Effector memory CD4-positive, alpha-beta T cell (primary cell): ENCODE measurements at places on chromosomes 3 and 15.
A peak's percentile ranks its signal among the peaks of the same experiment; 100 is the strongest.

GRCh38 chr15:77632534-77633133, at the start of gene LINGO1:
LINGO1 (minus strand) TSS chr15:77632912; CDS start chr15:77632315, 597 bp downstream.
- DNase-seq, result no peak
- peaks cover 37% of the 10 kb centered on the region for H3K27me3 ChIP-seq
- H3K4me1 ChIP-seq, result peaks cover 14% of the 10 kb centered on the region

DNA sequence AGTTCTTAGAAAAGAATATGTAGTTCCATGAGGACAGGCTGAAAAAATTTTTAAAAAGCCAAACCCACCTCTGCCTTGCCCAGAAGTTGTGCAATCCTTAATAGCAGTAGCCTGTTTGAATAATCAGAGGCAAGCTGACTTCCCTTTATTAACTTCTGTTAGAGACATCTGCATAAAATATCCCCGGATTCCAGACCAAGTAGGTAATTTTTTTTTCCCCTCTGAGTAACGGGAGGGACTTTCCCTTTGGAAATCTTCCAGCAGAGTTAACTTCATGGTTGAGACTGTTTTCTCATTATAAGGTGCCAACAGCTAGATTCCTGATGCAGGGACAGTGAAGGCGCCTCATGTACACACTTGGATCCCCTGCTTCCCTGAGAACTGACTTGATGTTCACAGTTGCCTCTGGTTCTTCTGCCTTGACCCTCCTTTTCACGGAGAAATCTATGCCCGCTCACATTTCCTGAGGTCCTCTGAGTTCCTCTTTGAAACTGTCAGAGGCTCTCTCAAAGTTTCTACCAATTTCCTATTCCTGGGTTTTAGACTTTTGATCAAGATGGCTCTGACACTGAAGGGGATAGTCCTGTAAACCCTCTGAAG, 227.6 kb upstream of the BHLHE40 start:
- H3K27me3 ChIP-seq, result no peaks in the 10 kb centered on the region
- peak overlapping the region; percentile 31 for H3K27ac ChIP-seq
- H3K4me1 ChIP-seq, result peaks cover 17% of the 10 kb centered on the region
- H3K4me3 ChIP-seq, result no peak overlapping the region

GRCh38 chr15:60766391-60767128, 287.6 kb upstream of the ICE2 start:
- H3K27ac ChIP-seq, result no peak overlapping the region
- no peaks in the 10 kb centered on the region for H3K4me1 ChIP-seq
- no peak for DNase-seq
- H3K27me3 ChIP-seq, result no peaks in the 10 kb centered on the region
- H3K4me3 ChIP-seq, result no peak overlapping the region
- H3K36me3 ChIP-seq, result no peaks in the 10 kb centered on the region

DNA sequence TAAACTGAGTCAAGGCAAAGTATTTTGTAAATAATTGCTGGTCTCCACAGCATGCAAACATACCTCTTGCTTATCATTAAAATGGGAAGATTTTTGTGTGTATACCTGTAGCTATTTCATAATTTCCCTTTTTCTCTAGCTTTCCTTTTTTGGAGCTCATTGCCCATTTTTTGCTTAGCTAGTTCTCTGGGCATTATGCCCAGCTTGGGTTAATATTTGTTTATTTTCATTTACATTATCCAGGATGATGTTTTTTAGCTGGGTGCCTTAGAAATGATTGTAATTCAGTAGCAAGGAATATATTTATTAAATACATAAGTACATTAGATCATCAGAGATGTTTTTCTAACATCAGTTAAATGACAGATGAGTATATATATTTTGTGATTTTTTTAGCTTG, 1271.7 kb upstream of the GBE1 start:
- no peak for DNase-seq
- no peak overlapping the region for H3K27ac ChIP-seq
- H3K4me1 ChIP-seq, result no peaks in the 10 kb centered on the region
- no peaks in the 10 kb centered on the region for H3K36me3 ChIP-seq
- H3K4me3 ChIP-seq, result no peak overlapping the region
- H3K27me3 ChIP-seq, result no peaks in the 10 kb centered on the region

GRCh38 chr3:185959609-185960521, 22.1 kb upstream of the TRA2B start:
- no peaks in the 10 kb centered on the region for H3K4me1 ChIP-seq
- DNase-seq, result no peak
- H3K4me3 ChIP-seq, result no peak overlapping the region
- no peaks in the 10 kb centered on the region for H3K27me3 ChIP-seq

DNA sequence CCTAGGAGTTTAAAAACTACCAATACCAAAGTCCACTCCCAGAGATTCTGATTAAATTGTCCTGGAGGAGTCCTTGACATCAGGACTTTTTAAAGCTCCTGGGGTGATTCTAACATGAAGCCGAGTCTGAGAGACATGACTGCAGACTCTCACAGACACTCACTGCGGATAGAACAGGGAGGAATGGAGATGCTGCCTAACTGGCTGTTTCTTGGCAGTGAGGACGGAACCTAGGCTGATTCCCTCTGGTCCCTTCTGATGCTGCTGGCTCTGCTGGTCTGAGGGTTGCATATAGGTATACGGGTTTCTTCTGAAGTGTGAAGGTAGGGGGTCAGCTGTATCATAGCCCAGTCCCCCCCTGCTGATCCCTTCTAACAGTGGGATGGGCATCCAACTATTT, 1.3 kb upstream of the HRG start:
- H3K27ac ChIP-seq, result no peak overlapping the region
- H3K27me3 ChIP-seq, result no peaks in the 10 kb centered on the region
- H3K4me3 ChIP-seq, result no peak overlapping the region
- H3K4me1 ChIP-seq, result no peaks in the 10 kb centered on the region
- no peak for DNase-seq

- no peak overlapping the region for H3K4me3 ChIP-seq
- no peak for DNase-seq
These were observed 23.6 kb downstream of the DCLK3 start for GRCh38 chr3:36740787-36741186.

DNA sequence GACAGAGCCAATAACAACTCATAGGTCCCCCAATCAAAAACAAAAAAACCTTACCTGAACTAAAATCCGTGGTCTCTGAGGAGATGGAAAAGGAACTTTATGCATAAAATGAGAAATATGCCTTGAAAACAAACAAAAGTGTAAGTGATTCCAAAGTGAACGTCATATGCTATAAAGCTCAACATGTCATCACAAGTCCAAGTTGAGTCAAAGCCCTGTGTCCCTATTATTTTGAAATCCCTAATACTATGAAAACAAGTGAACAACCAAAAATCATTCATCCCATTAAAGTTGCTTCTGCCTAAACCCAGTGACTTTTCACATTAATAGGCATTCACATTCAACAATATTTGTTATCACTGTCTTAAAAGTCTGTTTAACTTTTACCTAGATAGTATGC, 59.4 kb downstream of the DENND4A start:
- H3K36me3 ChIP-seq, result peaks cover 42% of the 10 kb centered on the region
- no peak overlapping the region for H3K27ac ChIP-seq
- DNase-seq, result no peak
- no peaks in the 10 kb centered on the region for H3K27me3 ChIP-seq

GRCh38 chr15:93195109-93195508, 106.1 kb upstream of the RGMA start:
- no peak overlapping the region for H3K27ac ChIP-seq
- DNase-seq, result no peak
- no peak overlapping the region for H3K4me3 ChIP-seq
- H3K27me3 ChIP-seq, result no peaks in the 10 kb centered on the region
- no peaks in the 10 kb centered on the region for H3K4me1 ChIP-seq

DNA sequence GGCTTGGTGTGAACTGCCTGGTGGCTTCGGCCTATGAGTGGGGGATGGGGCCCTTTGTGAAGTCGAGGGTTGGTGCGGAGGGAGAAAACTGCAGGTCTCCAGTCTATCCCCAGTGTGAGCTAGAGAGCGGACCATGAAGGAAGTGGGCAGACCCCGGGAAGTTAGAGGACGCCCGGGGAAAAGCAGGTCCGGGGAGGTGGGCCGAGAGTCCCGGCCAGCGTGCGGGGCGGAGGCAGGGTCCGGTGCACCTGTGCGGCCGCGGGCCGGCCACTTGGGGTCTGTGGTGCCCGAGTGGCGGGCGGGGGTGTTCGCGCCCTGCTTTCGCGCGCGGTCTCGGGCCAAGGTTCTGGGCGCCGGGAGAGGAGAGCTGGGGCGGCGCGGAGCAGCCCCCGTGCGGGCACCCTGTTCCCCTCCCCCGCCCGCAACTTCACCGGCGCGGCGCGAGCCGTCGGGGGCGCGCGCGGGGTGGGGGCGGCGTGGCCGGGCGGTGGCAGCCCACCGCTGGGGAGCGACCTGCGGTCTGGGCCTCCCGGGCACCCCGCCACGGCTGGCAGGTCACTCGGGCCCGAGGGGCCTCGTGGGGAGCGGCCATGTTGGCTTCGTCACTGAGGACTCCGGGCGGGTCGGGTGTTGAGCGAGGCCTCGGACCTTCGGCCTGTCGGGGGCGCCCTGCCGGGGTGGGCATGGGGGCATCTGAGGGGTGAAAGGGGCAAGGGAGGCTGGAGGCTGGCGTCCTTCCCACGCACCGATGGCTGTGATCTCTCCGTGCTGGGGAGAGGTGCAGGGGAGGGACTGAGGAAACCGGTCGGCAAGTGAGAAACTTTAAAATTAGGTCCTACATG, 4.8 kb downstream of the UBE2E1 start:
- H3K27ac ChIP-seq, result peak overlapping the region; percentile 60
- peaks cover 17% of the 10 kb centered on the region for H3K4me1 ChIP-seq
- H3K27me3 ChIP-seq, result no peaks in the 10 kb centered on the region
- no peaks in the 10 kb centered on the region for H3K36me3 ChIP-seq
- H3K4me3 ChIP-seq, result peak overlapping the region; percentile 81

GRCh38 chr3:5198986-5199731, 11.7 kb downstream of the EDEM1 start:
- H3K27ac ChIP-seq, result peak overlapping the region; percentile 71
- H3K4me1 ChIP-seq, result peaks cover 50% of the 10 kb centered on the region
- no peak overlapping the region for H3K4me3 ChIP-seq
- peaks cover 30% of the 10 kb centered on the region for H3K36me3 ChIP-seq
- DNase-seq, result no peak
- H3K27me3 ChIP-seq, result no peaks in the 10 kb centered on the region

GRCh38 chr3:129424185-129424841, 4.1 kb downstream of the EFCAB12 start:
- no peaks in the 10 kb centered on the region for H3K27me3 ChIP-seq
- H3K4me3 ChIP-seq, result no peak overlapping the region
- H3K27ac ChIP-seq, result no peak overlapping the region
- no peak for DNase-seq
- H3K4me1 ChIP-seq, result peaks cover 7% of the 10 kb centered on the region
- H3K36me3 ChIP-seq, result no peaks in the 10 kb centered on the region

DNA sequence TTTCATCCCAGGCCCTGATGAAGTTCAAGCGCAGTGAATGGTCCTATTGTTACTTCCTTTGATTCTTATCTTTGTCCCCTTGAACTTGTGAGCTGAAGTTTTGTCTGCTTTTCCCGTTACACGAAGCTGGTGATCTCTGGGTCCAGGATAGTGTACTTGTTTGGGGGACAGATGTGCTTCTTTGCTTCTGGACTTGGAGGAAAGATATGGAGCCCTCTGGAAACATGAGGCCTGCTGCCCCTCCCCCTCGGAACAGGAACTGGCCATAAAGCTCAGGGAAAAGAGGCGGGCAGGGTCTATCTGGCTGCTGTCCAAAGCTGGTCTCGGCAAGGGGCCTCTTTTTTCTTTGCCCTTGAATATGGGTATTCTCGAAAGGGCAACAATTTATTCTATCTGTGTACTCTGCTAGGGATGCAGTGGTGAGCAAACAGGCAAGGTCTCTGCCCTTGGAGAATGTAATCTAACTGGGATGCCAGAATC, 47.6 kb downstream of the IDH2 start:
- no peak for DNase-seq
- H3K36me3 ChIP-seq, result no peaks in the 10 kb centered on the region
- no peak overlapping the region for H3K4me3 ChIP-seq
- H3K27me3 ChIP-seq, result no peaks in the 10 kb centered on the region

DNA sequence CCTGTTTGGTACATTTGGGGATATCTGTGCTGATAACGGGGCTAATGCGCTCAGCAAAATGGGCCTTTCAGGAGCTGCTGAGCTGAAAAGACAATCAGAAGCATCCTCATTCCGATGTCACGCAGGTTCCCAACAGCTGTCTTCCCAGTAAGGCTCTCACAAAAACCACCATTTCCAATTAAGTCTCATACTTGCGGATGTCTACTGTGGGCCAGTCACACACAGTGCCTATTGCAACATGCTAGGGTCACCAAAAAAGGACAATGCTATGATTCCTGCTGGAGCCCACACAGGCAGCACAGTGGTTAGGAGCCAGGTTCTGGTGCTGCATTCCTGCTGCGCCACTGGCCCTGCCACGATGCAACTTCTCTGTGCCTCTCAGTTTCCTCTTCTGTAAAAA, 16.4 kb upstream of the LDHAL6B start:
- no peaks in the 10 kb centered on the region for H3K36me3 ChIP-seq
- no peaks in the 10 kb centered on the region for H3K4me1 ChIP-seq
- H3K27ac ChIP-seq, result no peak overlapping the region
- peaks cover 3% of the 10 kb centered on the region for H3K27me3 ChIP-seq

DNA sequence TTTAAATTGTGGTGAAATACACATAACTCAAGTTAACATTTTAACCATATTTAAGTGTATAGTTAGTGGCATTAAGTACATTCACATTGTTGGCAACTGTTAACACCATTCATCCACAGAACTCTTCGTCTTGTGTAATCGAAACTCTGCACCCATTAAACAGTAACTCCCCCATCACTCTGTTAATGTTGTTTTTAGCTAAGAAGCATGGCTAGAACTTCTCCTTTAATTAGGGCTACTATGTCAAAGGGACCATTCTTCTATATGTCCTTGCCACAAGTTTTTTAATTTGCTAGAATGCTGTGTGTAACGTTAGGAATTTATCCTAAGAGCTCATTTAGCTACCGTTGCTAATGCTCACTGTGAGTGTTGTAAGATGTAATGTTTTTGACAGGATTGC, 60.6 kb downstream of the MAP2K5 start:
- H3K27me3 ChIP-seq, result no peaks in the 10 kb centered on the region
- no peak overlapping the region for H3K27ac ChIP-seq

DNA sequence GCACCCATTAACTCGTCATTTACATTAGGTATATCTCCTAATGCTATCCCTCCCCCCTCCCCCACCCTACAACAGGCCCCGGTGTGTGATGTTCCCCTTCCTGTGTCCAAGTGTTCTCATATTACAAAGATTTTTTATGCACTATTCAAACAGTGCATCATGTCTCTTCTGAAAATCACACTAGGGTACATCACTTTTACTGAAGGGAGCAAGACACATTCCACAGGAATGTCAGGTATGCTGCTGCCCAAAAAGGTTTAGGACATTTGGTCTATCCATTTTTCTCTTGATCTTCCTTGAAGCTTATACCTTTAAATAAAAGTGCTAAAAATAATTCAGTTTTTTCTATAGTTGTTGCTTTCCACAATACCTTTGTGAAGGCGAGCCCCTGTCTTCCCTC, 9.2 kb upstream of the EPHA3 start:
- no peak for DNase-seq
- no peak overlapping the region for H3K27ac ChIP-seq
- H3K4me3 ChIP-seq, result no peak overlapping the region
- no peaks in the 10 kb centered on the region for H3K36me3 ChIP-seq

DNA sequence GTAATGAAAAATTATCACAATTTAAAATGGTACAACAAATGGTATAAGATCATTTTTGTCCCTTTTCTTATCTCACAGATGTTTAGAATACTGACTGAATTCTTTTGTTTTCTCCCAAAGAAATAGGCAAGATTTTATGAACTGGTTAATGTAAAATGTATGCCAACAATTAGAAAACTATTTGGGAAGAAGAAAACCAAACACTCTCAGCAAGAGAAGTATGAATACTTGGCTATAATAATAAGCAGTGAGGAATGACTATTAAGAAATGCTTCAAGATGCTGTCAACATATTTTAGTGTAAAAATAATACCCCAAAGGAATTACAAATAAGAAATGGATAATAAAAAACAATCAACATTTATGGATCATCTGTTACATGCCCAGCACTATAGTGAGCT, 18.5 kb downstream of the SHQ1 start:
- peaks cover 7% of the 10 kb centered on the region for H3K36me3 ChIP-seq
- DNase-seq, result no peak
- H3K4me3 ChIP-seq, result no peak overlapping the region
- H3K4me1 ChIP-seq, result no peaks in the 10 kb centered on the region
